ENCODE measurements at places on chromosomes 1 and 21.

- no peak for DNase-seq
These were observed 69.1 kb downstream of the HSF2BP start for GRCh38 chr21:43590194-43590593.

DNA sequence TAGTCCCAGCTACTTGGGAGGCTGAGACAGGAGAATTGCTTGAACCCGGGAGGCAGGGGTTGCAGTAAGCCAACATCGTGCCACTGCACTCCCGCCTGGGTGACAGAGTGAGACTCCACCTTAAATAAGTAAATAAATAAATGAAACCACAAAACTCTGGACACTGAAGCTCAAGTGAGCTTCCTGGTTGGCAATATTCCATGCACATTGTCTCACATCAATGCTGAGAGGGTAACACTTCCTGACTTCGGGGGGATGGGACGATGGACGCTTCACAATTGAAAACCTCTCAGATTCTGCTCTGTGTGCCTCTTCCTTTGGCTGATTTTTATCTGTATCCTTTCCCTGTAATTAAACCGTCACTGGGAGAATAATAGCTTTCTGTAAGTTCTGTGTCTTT, 70.0 kb upstream of the ZNF644 start:
- DNase-seq: no peak

DNA sequence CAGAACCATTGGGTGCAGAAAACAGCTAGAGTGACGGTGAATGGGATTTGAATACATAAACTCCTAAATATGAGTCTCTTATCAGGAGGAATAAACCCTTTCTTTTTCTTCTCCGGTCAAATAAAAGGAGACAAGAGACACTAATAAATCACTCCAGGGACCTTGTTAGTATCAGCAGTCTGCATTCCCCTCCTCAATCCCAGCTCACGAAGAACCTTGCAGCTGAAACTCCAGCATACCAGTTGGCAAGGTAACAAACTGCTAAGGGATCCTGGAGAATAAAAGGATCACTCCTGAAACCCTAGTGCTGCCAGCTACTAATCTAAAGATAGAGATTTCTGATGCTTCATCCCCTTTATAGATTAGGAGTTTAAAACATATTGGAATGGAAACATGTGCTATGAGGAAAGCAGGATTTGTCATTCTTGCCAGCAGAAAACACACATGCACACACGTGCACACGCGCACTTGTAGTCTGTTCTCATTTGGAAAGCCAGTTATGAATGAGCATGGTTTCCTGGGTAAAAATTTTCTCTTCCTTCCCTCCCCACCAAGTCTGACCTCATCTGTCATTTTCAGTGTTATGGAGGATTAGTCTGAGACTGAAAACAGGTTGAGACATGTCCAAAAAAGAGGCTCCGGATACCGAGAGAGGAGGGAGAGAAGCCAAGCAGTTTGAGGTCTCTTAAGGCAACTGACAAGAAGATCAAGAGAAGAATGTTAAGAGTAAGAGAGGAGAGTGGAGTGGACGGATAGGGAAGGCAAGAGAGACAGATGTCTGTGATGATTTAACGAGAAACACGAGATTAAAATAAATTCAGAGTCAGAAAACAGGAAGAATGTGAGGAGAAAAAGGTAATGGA, 10.9 kb downstream of the IER5 start:
- DNase-seq: peak; percentile 47

DNA sequence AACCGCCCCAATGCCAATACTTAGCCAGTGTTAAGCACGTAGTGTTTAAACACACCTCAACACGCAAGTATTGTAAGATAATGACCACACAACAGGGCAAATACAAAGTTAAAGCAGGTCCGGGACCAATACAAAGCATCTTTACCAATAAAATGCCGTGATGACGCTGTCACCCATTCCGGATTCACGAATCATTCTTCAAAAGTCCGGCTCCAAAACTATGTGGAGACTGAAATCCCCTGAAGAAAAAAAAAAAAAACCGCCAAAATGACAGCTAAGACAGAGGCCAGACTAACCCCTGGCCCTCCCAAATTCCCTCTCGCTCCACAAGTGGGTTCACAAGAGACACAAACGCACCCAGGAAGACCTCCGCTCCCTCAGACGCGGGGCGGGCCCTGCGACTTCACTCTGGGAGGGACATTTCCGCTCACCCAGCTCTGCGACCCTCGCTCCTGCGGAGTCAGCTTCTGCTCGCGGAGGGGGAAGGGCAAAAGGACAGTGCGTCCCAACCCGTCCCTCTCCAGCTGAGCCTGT, 625 bp upstream of the DARS2 start:
- peak; percentile 20 for DNase-seq

DNA sequence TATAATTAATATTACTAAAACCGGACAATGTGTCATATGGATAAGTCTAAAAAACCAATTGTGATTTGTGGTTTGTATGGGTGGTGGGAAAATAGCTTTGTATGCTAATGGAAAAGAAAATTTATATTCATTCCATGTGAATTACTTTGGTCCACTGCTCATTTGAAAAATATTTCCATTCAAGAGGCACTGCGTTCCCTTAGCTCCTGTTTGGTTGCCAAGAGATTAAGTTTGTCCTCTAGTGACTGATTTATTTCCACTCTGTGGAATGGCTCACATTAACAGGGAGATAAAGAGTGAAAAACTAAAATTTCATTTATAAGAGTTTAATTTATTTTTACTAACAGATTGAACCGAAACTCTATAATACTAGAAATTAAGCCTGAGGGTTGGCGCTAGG, 744.1 kb upstream of the CHRM3 start:
- peak; percentile 75 for DNase-seq

GRCh38 chr1:54558434-54559030, 10.5 kb downstream of the ACOT11 start:
- DNase-seq: no peak

GRCh38 chr1:44822981-44823451, 14.7 kb downstream of the BTBD19 start:
- no peak for DNase-seq

- no peak for DNase-seq
These were observed 720 bp downstream of the LIN9 start for GRCh38 chr1:226308166-226308722.

- DNase-seq: peak; percentile 99
These were observed 202.1 kb downstream of the NCAM2 start for GRCh38 chr21:21200103-21200938.

GRCh38 chr1:196425513-196425912, 182.7 kb downstream of the KCNT2 start:
- DNase-seq: no peak

DNA sequence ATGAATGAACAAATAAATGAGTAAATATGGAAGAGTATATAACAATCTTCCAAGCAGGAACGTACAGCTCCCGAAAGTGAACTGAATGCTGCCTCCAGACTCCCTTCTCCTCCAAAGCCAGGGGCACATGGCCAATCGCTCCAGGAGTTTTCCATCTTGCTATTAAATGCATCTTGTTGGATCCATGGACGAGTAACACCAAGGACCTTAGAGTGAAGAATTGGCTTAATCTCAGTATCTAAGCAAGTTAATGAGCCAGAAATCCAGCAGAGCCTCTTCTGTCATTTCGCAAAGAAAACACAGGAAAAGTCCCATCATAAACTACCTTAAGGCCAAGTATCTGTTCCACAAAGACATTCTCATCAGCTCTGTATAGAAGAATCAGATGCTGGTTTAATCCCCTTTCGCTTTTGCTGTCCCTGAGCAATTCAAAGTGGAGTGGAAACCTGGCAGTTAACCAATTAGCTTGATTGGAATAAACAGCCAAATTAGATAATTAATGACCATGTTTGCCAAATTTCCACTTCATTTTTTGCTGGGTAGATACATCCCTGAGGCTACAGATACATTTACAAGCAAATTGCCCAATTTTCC, 116.0 kb downstream of the MIS18A start:
- DNase-seq: no peak

DNA sequence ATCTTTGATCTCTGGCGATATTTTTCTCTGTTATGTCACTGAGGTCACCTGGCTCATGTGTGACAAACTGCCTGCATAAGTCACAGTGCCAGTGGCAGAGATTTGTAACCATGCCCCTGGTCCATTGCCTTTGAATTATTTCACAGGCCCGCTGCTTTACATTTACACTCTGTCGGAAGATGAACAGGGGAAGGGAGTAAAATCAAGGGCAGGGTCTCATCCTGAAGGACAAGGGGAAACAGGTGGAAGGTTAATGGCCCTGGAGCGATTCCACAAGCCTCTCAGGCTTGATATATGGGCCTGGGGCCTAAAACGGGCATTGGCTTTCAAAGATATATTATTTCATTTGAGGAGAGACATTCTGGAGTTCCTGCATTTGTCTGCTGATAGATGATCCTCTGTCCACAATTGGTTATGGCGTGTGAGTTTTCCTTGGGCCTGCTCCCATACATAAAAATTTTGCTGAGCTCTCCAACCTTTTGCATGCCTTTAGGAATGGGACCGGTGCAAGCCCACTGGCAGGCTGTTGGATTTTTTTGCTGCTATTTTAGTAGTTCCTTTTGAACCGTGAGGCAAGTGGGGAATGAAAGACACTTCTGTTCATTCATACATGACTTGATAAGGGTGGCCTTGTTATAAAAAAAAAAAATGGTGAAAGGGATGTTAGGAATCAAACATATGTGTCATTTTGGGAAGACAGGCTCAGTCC, 51.9 kb downstream of the NR5A2 start:
- DNase-seq: no peak

- no peak for DNase-seq
These were observed 246.0 kb downstream of the RYR2 start for GRCh38 chr1:237287876-237288521.

DNA sequence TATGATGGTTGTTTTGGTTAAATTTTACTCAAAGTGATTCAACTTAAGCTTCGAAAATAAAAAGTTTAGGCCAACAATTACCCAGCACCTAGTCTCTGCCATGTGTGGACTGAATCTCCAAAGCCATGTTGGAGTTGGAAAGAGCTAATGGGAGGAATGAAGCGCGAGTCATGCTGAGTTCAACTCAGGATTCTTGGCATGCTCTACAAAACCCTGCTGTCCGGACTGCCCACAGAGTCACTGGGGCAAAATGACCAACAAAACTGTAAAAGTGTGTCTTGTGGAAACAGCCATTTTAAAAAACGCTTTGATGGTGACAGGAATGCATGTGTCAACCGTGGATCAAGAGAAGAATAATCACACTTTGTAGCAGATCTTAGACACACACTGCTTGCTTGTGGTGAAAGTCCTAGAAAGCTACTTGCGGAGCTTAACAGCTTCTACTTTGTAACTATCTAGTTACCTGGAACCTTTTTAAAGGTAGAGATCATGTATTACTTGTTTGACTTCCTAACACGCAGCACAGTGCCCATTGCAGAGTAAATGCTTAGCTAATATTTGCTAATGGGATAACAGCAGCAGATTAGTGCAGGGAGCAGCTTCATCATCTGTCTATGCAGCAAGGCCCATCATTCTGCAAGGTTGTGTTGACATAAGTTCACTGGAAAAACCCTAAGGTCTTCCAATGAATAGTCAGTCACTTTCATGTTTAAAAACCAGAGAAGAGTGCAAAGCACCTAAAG, 7.0 kb upstream of the GBP6 start:
- peak; percentile 38 for DNase-seq

DNA sequence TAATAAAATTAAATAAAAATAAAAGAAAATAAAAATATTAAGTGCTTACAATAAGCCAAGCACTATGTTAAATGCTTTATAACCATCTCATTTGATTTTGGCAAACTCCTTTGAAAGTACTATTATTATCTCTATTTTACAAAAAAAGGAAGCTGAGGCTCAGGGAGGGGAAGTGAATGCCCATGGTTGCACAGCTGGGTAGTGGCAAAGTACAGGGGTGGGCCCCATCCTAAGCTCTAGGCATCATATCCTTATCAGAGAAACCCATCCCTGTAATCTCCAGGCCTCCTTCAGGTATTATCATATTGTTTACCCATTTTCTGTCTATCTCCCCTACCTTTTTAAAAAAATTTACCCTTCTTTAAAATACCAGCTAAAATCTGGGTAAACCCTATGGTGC, 2.3 kb upstream of the MED18 start:
- no peak for DNase-seq

GRCh38 chr1:87684713-87685205, 356.1 kb downstream of the LMO4 start:
- DNase-seq: peak; percentile 72

GRCh38 chr1:61215676-61216289, 133.4 kb downstream of the NFIA start:
- no peak for DNase-seq

DNA sequence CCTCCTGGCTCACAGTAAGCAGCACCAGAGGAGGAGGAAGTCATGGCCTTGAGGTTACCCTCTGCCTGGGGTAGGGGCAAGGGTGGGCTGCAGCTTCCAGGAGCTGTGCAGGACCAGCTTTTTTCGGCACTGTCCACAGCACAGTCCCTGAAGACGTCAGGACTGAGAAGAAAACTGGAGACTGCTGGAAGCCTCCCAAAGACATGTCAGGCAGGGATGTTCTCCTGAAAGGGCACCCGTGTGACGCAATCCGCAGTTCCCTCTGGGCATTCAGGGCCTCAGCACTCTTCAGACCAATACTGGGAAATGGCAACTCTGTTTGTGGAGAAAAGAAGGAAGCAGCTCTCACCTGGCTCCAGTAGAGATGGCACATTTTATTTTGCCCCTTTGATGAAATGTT, 64.8 kb upstream of the TENT5C start:
- no peak for DNase-seq

GRCh38 chr1:90817399-90817798, 100.3 kb upstream of the BARHL2 start:
- DNase-seq: no peak

DNA sequence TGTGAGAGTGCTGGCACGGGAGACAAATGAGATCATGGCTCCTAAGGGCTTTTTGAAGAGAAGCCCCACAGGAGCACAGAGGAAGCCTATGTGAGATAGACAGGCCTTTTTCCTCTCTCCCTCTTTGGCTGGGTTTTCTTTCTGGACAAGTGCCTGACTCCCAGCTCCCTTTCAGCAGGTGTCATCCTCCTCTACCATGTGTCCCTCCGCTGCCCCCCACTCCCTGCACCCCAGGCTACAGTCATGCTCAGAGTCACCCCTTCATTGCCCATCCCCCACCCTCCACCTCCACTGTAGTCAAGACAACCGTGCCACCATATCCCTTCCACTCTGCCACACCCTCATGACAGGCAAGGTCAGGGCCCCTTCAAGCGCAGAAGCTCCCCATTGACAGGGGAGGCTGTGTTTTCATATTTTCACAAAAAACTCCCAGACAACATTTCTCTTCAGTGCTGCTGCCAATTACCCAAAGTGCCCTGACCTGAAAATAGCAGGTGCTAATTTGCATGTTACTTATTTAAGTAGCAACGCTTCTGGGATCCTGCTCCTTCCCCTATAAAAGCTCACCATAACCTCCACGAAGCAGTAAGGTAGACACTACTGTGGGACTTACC, 92.1 kb upstream of the IPO9 start:
- no peak for DNase-seq

- no peak for DNase-seq
These were observed 229.1 kb downstream of the KCNJ6 start for GRCh38 chr21:37686991-37687810.

- peak; percentile 30 for DNase-seq
These were observed 181.2 kb upstream of the SNX7 start for GRCh38 chr1:98480271-98480670.

GRCh38 chr1:204127597-204128242, 24.1 kb downstream of the ETNK2 start:
- peak; percentile 88 for DNase-seq
